ENCODE measurements at places on chromosomes 7 and 10.

DNA sequence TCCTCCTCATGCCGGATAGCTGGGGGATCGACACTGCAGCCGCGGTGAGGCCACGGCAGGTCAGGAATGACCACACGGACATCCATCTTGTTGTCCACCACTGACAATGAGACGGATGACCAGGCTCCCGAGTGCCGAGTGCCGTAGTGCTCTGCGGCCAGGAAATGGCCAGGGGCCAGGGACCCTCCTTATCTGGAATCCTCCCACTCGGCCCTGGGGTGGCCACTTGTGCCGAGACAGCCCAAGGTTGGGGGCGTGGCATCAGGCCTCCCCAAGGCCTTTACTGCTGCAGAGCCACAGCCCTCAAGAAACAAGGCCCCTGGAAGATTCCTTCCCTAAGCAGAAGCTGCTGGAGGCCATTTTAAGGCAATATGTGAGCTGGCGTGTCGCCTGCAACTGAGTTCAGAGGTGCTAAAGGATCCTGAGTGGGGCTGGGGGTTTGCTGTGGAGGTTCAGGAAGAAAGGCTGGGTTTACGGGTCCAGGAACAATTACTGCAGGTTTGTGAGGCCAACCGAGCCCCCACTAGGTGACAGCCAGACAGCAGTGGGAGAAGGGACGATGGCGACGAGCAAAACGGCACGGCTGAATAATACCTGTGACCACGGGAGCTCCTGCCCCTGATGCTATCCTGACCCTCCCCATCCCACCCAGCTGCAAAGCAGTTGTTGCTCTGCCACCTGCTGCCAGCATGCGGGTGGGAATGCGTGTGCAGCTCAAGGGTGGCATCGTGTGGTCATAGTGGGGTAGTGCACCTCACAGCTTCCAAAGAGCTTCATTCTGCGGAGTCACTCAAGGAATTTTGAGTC is 31.6 kb upstream of the LEP start:
- DNase-seq = peak; percentile 72

DNA sequence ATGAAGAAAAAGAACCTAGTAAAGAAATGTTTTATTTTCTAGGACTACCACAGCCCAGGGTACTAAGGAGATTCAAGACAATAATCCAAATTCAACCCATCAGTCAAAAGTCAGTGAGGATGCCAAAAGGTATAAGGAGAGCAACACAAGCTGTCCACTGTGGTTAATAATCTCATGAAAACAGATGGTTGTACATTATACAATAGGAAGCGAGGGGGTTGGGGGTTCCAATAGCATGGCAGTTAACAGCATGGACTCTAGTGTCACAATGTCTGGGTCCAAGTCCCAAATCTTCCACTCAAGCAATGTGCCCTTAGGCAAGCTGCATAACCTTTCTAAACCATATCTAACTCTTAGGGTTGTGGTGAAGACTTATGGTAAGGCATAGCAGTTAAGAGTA is 35.1 kb downstream of the BRAF start:
- no peak for DNase-seq

GRCh38 chr7:94216944-94217461 is 177.7 kb upstream of the COL1A2 start:
- DNase-seq = no peak

DNA sequence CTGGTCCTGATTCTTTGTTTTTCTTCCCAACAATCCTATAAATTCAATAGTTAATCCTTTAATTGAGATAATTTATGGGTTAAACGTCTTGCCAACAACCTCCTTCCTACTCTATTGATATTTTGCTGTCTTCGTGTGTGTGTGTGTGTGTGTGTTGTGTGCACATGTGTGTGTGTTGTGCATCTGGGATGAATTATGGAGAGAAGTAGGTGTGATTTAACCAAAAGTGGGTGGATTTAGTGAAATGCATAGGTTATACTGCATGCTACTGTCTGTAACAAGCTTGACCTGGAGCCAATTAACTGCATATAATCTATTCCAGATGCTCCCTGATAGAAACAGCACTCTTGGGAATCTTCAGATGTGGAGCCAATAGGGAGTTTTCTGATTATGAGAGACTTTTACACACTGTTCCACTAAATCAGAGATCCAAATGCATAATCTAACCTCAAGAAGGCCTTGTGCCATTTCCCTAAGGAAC is 61.2 kb downstream of the SEMA3D start:
- DNase-seq = no peak

- no peak for DNase-seq
Observed at GRCh38 chr10:60417901-60418300, 28.2 kb upstream of the ANK3 start.

DNA sequence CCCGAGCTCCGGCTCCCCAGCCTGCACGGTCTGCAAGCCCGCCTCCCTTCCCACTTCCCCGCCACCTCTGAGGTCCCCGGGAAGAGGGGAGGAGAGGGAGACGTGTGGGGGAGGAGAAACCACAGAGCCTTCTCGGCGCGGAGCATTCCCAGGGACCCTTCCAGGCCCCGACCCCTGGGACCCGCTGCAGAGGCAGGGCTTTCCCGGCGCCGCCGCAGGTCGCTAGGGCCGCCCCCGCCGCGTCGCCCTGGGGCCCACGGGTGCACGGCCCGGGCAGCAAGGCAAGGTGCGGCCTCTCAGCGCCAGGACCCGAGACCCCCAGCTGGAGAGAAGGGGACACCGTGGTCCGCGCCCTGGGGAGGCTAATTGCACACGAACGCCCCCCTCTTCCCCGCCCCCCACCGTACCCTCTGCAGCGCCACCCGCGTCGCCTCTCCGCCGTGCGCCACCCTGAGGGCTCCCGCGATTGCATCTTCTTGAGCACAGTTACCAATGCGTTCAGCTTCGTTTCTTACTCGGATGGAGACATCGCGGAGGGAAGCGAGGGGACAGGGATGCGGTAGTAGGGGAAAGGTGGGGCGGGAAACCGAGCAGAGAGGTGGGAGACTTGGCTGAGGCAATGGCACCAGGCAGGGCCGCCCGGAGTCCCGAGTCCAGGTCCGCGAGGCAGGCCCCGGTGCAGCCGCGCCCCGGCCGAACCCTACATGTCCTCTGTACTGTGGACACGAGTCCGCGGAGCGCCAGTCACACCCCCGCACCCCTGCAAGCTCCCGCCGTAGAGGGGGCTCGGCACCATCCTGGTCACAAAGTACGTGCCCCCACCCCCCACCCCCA is 28.9 kb downstream of the SKIDA1 start:
- peak; percentile 56 for DNase-seq

GRCh38 chr10:17219024-17219423 is 9.0 kb upstream of the VIM start:
- no peak for DNase-seq

GRCh38 chr7:29641651-29642050 is 78.0 kb downstream of the PRR15 start:
- DNase-seq = no peak

- no peak for DNase-seq
Observed at GRCh38 chr10:120396228-120396627, 60.8 kb upstream of the PLPP4 start.

DNA sequence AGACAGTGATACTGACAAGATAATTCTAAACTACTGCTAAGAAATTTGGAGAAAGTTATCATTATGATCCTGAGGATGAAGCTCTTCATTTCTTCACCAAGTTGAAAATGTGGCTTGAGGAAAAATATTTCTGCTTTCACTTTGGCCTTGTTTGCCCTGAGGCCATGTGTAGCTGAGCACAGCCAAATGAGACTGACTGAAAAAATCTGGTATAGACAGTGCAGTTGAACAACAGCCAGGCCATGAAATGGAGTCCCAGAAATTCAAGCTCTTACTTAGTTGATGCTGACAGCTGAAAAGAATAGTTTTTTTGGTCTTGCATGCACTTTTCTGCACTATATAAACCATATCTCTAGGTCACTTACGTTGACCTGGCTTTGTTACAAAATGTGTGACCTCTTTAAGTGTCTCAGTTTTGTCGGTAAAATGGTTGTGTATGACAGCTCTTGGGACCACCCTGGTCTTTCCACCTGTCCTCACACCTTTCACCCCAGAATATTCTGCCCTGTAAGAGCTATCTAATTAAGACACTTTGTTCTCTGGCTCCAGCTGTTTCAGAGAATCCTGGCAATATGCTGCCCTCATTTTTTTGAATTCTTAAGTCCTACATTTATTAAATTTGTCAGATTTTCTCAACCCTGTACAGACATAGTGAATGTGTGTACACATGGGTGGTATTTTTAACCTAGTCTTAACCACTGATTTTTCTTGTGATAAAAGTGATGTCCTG is 91.3 kb downstream of the CD36 start:
- no peak for DNase-seq

GRCh38 chr10:131979336-131979735 is 2.4 kb downstream of the BNIP3 start:
- no peak for DNase-seq

- DNase-seq = no peak
Observed at GRCh38 chr7:5635461-5636445, 145.7 kb downstream of the RNF216 start.

DNA sequence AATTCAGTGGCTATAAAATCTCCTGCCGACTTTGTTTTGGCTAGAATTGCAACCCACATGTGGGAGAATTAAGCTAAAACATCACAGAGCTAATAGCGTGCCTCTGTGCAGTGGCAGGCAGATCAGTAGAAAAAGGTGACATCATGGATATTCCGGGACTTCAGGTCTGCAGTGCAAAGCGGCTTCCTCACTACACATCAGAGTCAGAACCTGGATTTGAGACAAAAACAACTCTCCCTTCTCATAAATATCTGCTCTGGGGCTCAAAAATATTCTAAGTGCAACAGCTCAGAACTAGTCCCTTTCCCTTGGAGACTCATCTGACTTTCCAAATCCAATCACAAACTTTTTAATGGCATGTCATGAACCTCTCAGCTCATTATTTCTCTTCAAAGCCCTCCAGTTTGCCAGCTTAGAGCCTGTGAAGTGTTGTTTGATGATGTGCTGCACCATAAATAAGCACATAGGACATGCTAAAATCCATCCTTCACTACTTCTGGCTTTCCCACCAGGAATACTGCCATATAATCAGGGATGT is 337.1 kb downstream of the RNLS start:
- DNase-seq = no peak

- DNase-seq = no peak
Observed at GRCh38 chr10:94500063-94500462, 45.5 kb upstream of the HELLS start.

DNA sequence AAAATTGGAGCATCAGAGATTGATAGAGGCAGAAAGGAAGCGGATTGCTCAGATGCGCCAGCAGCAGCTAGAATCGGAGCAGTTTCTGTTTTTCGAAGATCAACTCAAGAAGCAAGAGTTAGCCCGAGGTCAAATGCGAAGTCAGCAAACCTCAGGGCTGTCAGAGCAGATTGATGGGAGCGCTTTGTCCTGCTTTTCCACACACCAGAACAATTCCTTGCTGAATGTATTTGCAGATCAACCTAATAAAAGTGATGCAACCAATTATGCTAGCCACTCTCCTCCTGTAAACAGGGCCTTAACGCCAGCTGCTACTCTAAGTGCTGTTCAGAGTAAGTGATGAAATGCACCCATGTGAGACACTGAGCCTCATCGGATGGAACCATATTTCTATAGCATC is 33.1 kb downstream of the STAMBPL1 start:
- no peak for DNase-seq

DNA sequence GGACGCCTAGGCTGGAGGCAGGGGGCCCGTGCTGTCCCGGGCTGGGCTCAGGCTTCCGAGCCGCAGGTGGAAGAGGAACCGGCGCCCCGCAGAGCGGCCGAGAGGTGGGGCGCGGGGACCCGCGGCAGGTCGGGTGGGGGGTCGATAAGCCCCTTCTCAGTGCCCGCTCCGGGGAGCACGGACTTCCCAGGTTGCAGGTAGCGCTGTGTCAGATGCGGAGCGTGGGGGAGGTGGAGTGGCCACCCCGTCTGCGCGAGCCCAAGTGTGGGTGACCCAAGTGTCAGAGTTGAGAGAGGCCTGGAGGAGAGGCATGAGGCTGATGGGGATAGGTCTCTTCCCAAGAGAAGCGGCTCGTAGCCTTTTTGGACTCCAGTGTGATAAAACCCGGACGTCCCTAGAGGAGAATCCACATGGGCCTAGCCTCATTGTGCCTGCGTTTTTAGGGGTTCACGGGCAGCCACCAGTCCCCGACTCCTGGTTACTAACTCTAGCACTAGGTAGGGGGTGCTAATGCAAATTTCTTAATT is 580 bp downstream of the EEPD1 start:
- peak; percentile 13 for DNase-seq

- no peak for DNase-seq
Observed at GRCh38 chr7:105871142-105871541, 5.3 kb downstream of the ATXN7L1 start.

DNA sequence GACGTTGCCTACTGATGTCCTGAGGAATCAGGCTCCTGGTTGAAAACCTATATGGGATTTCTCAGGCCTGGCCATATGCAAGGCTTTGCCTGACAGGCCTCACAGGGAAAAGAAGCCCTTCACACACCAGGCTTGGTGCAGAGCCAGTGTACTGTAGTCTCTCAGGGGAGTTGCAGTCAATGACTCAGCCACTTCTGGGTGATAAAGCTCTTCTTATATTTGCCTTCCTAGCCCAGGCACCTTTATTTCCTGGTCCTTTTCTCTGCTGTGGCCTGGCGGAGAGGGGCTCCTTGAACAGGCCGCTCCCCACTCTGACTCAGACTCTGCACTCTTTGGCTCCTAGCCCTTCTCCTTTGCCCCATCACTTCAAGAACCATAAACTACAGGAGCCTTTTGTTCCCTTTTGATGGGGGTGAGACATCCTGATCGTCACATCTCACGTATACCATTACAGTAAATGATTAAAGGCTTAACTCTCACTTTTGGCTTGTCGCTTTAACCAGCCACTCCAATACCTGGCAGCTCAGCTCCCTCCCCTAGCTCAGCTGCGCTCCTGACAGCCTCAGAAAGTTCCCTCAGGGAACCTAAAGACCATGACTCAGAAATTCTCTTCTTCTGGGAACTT is 33.5 kb downstream of the DPY19L1 start:
- no peak for DNase-seq

- DNase-seq = no peak
Observed at GRCh38 chr10:111498560-111498959, 421.7 kb downstream of the ADRA2A start.

All from CD4-positive, alpha-beta T cell treated with Interleukin-12 subunit alpha and Interleukin-12 subunit beta, for 1 hour (primary cell).